ENCODE measurements at places on chromosomes 7 and 10. TPM values are rescaled to one million over a fixed set of nuclear protein-coding genes. Genes with fewer than 3 reads are reported as not detected.

DNA sequence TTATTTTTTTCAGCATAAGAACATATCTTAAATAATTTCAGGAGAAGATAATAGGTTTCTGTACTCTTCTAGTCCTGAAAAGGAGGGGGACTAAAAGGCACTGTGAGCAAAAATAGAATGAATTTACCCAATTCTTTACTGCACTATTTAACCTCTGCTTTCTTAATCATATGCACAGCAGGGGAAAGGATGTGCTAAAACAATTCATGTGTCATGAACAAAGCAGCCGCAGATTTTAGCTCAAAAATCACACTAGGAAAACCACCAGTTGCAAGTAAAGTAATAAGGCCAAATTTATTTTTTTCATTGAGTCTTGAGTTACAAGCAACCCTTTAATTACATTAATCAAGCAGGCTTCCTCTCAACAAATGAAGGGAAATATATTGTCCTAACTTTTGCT, 80.1 kb downstream of the CABCOCO1 start:
- no peak for DNase-seq

GRCh38 chr7:23486002-23486773, 15.9 kb upstream of the IGF2BP3 start:
- DNase-seq, result no peak

DNA sequence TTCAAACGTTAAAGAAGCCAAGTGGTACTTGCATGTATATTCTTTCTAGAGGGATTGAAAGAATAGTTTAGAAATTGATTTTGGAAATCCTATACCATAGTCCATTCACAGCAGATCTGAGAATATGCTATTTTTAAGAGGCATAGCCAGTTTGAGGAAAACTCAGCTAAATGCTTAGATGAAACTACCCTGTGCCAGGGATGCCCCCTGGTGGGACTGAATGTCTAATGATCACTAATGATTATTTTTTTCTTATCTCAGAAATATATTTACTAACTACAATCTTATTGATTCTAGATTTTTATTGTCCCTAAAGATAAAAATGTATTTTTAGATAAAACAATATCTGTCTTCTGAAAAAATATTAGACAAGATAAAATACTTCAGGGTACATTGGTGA, 844.9 kb upstream of the PHF14 start:
- DNase-seq, result no peak

- DNase-seq, result no peak
Observed at GRCh38 chr7:3710122-3710521, 409.1 kb downstream of the SDK1 start.

DNA sequence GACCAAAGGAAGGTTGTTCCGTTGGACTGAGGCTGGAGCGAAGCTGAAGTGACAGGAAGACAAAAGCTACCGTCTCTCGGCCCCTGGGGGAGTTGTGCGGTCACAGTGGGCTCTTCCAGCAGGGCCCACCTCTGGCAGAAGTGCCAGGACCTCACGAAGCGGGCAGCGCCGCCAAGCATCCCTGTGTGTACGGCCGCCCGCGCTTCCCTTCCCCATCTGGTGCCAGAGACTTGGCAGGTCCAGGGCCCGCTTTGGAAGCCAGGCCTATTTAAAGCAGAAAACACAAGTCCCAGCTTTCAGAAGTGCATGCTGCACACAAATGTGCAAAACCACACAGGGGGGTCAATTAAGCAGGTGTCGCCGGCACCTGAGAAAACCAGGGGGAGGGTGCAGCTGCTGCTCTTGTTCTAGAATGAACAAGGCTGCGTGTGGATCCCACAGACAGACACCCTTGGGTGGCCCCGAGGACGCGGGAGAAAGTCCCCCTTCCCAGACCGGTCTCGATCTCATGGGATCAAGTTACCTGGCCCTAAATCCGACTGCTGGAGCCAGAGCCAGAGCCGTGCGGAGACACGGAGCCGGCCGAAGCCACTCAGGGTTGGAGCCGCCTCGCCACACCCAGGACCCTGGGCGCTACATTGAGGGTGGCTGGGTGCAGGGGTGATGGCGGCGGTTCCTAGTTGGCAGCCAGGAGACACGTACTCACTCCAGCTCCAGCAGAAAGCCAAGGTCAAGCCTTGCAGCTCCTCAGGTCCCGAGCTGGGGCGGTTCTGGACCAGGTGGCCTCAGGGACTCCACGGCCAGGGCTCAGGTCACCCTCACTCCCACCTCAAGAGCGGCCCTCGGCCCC, 51.8 kb upstream of the PPP2R2D start:
- DNase-seq, result no peak

SEMA4G gene
- 15.3 TPM for total RNA-seq

SH2D4B gene
- not detected for total RNA-seq

DNA sequence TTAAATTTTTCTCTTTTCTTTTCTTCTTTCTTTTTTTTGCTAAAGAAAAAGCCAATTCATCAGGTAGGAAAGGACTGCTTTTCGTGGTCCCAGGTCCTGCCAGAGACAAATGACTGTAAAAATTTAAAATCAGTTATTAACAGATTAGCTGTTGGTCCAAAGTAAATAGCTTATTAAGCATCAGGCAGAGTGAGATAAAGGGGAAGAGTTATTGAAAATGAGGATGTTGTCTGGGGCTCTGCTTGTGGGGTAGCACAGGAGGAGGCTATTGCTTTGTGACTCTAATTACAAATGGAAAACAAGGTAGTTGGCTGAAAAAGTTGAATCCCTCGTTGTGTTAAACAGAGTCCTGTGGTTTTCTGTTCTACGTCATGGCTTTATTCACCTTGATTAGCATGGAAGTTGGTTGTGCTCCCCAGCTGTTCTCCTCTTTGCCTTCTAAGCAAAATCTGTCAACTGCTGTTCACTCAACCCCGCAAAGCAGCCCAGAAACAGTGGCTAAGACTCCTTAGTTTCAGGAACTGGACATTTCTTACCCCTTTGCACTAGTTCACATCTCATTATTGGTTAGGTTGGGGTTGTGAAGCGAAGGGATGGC, 128.9 kb downstream of the SNX10 start:
- DNase-seq, result no peak

DNA sequence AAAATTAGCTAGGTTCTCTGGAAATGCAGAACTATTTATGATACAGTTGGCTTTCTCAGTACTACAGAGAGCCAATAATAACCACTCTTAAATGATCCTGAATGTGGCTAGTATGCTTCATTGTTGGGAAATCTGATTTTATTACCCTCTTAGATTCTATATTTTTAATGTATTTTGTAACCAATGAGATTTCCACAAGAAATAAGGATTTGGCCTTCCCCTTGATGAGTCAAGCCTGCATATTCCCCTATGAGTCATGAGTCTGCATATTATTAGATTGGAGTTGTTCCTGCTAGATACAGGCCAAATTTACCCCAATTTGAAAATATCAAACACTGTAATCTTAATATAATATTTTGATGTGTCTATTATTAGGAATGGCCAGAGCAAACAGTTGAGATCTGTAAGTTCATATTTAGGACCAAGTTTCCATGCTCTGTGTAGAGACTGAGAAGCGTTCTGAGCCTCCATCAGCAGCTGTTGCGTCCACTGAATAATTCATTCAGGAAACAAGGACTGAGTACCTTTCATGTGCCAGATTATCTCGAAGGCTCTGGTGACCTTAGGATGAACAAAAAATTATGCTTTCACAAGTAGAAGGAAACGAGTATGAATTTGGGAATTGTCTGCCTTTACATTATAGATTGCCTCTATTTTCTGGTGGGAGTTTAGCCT, 793.4 kb downstream of the NRG3 start:
- DNase-seq, result no peak

DNA sequence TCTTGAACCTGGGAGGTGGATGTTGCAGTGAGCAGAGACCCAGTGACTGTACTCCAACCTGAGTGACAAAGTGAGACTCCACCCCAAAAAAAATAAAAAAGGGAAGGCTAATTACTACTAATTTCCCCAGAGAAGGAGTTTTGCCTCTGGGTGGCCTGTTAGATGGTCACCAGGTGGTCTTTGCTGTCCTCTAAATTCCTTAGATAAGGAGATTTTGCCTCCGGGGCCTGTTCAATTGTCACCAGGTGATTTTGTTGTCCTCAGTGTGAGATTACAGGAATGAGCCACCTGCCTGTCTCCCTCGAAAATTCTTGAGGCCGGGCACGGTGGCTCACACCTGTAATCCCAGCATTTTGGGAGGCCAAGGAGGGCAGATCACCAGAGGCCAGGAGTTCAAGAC, 24.4 kb upstream of the ZMIZ2 start:
- DNase-seq, result no peak

DNA sequence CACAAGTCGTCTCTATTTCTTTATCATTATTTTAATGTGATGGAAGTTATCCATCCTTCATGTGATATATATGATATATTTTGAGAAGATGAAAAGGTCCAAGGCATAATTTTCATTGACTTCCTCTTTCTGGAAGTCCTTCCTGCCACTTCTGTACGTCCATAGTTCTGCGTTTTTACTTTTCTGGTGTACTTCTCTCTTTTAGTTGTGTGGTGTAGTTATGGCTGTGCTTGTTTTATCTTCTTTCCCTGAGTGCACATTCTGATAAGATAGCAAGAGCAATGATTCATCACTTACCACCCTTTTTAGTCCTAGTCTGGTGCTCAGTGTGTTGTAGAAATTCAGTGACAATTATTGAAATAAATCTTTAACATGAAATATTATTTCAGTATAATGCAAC, 231.3 kb upstream of the FERD3L start:
- no peak for DNase-seq

GRCh38 chr10:132057191-132057681, 8.5 kb upstream of the JAKMIP3 start:
- DNase-seq, result no peak

GRCh38 chr7:108736221-108736891, 166.7 kb downstream of the DNAJB9 start:
- no peak for DNase-seq

NPTX2 gene
- not detected for total RNA-seq

GRCh38 chr10:114060456-114060855, 16.8 kb downstream of the ADRB1 start:
- DNase-seq, result no peak

DNA sequence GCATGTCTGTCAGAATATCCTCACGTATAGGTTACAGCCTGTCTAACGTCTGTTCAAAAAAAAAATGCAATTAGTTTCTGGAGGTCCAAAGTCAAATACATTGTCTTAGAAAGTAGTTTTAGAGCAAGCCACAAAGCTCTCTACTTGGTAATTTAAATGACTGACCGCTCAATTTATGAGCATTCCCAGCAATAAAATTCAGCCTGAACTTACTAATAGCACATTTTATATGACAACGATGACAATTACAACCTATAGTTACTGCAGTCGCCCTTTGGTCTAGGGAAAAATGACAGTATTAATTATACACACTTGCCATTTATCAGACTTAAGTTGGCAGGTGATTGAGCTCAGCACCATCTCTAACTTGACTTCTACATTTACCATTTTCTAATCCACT, 425.8 kb upstream of the STEAP1 start:
- DNase-seq, result no peak

DNA sequence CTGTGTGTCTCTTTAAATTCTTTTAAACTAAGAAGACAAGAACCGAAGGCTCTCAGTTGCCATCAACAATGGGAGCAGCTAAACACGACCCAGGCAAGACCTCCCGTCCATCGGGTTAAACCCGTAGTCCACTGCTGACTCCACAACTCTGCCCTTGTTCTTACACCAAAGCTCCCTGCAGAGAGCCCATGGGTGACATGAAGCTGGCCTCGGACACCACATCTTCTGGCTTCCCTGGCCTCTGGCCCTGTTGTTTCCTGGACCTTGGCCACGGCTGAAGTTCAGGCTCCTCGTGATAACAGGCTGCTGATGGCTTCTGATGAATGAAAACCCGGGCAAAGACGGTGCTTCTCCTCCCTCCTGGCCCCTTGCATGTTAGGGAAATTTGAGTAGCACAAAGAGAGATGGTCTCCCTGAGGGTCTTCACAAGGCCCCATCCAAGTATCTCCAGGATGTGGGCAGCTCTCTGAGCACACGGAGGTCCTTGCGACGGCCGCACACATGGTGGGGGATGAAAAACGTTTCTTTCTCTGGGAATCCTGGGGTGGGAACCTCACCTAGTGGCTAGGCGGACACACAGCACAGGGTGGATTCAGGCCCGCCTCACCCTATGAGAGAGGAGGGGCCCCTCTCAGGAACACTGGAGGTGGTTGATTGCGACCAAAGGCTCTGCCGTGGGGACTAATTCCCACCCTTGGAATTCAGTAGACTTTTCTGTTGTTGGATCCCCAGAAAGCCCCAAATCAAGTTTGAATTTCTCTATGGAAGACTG, 271.1 kb downstream of the ADARB2 start:
- DNase-seq, result no peak

BMPER gene
- not detected for total RNA-seq

DNA sequence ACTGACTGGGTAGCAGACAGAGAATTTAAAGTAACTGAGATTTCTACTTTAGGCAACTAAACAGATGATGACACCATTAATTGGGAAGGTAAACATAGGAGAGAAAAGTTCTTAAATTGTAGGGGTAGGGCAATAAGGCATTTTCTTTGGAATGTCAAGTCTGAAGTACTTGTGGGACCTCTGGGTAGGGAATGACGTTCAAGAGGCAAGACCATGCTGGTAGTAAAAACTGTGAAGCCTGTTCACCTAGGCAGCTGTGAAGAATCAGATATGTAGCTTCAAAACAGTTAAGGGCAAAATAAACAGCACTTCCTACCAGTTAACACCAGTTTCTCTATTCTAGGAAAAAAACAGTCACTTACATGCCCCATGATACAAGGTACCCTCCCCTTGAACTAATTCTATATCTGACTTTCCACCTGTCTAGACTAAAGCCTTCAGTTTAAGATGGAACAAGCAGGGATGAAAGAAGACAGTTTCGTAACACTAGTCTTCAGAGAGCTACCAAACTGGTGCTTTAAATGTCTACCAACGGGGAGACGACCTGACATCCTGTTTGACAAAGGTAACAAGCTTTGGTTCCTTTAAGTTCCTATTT, 63.1 kb upstream of the KCNIP2 start:
- no peak for DNase-seq

- no peak for DNase-seq
Observed at GRCh38 chr7:43379210-43379609, 203.7 kb upstream of the STK17A start.

- DNase-seq, result no peak
Observed at GRCh38 chr10:104018471-104018870, 51.5 kb downstream of the SLK start.

DNA sequence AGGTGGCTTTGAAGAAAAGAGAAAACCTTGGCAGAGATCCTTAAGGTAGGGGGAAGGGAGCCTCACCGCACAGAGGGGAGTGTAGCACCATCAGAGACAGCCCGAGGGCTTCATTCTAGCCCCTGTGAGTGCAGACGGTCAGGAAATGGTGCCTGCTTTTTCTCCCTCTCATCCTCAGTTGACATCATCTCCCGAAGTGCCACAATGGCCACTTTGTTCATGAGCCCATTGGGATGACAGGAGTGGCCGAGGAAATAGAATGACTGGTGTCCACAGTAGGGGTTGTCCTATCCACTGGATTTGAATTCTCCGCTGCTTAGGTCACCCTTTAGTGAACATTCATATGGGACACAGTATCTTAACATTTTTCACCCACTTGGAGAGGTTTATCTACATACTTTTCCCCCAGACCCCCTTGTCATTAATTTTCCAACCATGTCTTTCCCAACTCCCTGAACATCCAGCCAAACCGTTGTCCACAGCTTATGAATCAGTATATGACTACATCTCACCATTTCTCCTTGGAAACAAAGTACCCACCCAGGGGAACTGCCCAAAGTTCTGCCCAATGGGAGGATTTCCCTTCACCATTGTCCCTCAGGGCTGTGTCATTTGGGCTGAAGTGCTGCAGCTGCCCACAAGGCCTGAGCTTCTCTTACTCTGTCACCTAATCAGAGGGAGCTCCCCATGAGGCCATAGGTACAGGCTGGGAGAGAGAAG, 108.8 kb downstream of the ADCY1 start:
- no peak for DNase-seq

GRCh38 chr7:125316466-125316865, 386.8 kb upstream of the POT1 start:
- peak; percentile 11 for DNase-seq

GRCh38 chr10:67664942-67665341, 31.1 kb downstream of the CTNNA3 start:
- no peak for DNase-seq

Data from G401 (cell line).